ENCODE measurements at places on chromosomes 4 and X. TPM values are rescaled to one million over a fixed set of nuclear protein-coding genes. Genes with fewer than 3 reads are reported as not detected.

GRCh38 chr4:122674371-122674770 is 53.5 kb upstream of the IL21 start:
- DNase-seq = no peak

- no peak for DNase-seq
These were observed 87.4 kb downstream of the ZNF732 start for GRCh38 chr4:217891-218290.

DNA sequence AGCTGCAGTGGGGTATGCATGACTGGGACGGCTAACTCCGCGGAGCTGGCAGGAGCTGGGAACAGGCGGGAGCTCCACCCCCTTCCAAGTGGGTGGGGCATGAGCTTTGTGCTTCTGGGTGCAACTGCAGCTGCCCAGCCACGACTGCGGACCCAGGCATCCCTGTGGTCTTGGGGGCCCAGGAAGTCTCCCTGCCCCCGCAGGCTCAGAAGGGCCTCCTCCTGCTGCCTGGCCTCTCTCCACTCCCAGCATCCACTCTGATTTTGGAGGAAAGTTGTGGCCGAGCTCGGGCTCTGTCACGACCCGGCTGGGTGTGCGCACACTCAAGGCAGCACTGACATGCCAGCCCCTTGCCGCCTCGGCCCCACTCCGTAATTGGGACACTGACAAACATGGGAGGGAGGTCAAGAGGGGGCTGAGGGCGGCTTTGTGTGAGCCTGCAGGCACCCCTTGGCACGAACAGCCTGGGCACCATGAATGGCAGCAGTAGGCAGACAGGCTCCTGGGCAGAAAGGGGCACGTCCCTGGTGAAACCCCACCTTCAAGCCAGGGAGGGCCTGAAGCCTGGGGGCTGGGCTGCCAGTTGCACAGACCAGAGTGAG is 822.6 kb downstream of the GLUD2 start:
- no peak for DNase-seq

DNA sequence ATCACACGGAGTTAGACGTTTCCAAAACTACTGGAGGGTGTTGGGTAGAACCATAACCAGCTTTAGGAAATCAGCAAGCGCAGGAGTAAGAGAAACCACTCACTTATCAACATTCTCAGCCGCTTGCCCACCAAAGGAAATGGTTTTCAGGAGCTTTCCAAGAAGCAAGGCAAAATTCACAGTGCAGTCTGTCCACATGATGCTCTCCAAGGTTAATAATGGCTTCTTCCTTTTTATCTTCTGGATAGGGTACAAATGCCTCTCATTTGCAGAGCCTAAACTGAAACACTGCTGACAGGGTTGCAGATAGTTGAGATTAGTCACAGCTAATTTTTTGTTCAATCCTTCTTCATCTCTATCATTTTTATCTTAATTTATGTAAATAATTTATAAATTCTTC is 705.4 kb downstream of the RAB28 start:
- DNase-seq = no peak

DNA sequence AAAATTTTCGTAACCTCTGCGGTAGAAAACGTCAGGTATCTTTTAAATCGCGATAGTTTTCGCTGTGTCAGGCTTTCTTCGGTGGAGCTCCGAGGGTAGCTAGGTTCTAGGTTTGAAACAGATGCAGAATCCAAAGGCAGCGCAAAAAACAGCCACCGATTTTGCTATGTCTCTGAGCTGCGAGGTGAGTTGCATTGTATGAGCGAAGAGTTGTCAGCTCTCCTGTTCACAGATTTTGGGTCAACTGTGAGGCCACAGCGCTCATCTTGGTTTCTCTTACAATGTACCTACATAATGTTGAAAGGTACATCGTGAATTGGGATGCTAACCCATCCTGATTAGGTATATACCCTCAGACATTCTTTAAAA is 486 bp downstream of the CLCN3 start:
- DNase-seq = peak; percentile 49

- DNase-seq = no peak
These were observed 183.1 kb upstream of the MXRA5 start for GRCh38 chrX:3529466-3530010.

GRCh38 chr4:101211146-101211553 is 136.2 kb downstream of the PPP3CA start:
- DNase-seq = no peak

DNA sequence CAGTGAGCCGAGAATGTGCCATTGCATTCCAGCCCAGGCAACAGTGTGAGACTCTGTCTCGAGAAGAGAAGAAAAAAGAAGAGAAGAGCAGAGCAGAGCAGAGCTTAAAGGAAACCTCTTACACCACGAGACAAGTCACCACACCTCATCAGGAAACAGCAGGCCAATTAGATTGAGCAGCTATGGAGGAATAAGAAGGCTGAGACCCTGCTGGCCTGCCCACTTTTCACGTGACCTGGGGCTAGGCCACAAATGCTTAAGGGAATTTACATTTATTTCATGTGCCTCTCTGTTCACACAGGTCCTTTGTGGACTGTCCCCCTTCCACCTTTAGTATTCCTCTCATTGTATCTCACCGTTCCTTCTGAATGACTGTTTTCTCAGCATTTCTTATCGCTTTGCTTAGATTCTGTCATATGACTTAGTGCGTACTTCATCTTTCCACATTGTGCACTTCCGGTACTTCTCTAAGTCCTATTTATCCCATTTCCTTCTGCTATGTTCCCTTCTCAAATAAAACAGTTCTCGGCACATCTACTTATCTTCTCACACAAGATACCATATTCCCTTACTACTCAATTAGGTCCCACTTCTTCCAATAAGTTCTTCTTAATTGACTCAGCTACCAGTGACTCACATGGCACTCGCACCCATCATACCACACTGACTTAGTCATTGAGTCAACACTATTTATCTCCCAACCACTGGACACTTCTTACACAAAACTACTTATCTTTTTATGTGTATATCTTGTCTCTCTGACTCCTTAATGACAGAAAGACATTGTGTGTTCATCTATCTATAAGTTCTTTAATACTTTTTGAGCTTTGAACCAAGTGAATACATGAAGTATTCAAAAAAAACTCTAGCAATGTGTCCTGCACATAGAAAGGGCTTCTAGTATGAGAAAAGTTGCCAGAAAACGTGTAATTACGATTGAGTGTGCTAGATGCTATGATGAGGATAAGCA is 11.0 kb downstream of the CUL4B start:
- DNase-seq = no peak

DNA sequence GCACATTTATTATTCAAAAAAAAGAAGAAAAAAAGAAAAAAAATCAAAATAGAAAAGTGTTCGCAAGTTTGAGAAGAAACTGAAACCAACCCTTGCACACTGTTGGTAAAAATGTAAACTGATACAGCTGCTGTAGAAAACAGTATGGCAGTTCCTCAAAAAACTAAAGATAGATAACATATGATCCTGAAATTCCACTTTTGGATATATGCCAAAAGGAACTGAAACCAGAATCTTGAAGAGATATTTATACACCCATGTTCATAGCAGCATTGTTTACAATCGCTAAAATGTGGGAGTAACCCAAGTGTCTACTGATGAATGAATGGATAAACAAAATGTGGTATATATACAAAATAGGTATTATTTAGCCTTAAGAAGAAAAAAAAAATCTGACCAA is 155.4 kb downstream of the TBCK start:
- DNase-seq = no peak

- DNase-seq = no peak
These were observed 88.8 kb downstream of the MAPK10 start for GRCh38 chr4:86271057-86271456.

GRCh38 chr4:42871261-42871660 is 21.3 kb upstream of the GRXCR1 start:
- DNase-seq = no peak

The CXCR3 gene
- total RNA-seq = 31.9 TPM

The NLGN3 gene
- total RNA-seq = 4.4 TPM

The FAM9C gene
- total RNA-seq = not detected

The EGFL6 gene
- not detected for total RNA-seq

The ZBED1 gene
- total RNA-seq = 19.5 TPM

All from CD4-positive, CD25-positive, alpha-beta regulatory T cell (primary cell).